Motor neuron (in vitro differentiated cells): ENCODE measurements at places on chromosomes 12 and 14. TPM values are rescaled to one million over a fixed set of nuclear protein-coding genes. Genes with fewer than 3 reads are reported as not detected.

DNA sequence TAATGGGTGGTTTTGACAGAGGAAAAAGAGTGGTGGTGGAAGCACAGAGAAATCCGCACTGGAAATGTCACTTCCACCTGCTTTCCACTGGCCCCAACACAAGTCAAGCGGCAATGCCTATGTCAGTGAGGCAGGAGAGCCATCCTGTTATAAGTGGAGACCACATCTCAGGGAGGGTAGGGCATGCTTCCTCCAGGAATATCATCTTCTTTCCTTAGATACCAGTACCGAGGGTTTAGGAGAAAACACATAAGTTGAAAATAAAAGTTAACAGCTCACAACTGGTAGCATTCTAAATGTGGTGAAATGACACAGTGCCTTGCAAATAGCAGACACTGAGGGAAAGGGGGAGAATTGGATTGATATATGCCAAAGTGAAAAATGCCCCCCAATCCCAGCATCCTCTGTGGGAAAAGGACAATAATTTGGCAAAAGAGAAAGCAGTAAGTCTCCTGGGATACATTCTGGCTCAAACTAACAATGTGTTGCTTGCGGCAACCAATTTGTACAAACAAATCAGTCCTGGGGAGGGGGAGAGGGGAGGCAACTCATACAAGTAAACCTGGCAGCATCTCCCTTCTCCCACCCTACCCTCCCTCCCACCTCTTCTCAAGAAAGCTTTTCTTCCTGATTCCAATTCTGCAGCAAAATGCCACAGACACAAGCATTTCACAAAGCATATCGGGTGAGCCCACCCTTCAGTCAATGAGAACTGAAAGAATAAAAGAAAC lies 57.1 kb downstream of the STON2 start:
- peak; percentile 91 for ATAC-seq

DNA sequence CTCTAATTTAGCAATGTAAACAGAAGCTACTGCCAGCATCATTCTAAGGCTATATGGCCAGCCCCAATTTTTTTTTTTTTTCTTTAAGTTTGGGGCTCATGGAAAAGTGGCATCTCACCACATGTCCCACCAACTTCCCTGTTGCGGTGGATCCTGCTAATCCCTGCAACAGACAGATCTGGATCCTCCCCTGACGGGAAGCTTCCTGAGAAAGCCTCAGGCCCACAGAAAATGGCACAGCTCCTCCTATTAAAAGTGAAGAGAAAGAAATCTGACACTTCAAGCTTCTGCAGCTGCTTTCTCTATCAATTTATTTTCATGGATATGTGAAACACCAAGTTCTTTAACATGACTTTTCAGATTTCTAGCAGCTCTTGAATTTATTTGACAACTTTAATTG lies 433.8 kb upstream of the DCN start:
- no peak for ATAC-seq

- ATAC-seq, result no peak
Observed at GRCh38 chr14:72443256-72443655, 450.6 kb downstream of the DPF3 start.

DNA sequence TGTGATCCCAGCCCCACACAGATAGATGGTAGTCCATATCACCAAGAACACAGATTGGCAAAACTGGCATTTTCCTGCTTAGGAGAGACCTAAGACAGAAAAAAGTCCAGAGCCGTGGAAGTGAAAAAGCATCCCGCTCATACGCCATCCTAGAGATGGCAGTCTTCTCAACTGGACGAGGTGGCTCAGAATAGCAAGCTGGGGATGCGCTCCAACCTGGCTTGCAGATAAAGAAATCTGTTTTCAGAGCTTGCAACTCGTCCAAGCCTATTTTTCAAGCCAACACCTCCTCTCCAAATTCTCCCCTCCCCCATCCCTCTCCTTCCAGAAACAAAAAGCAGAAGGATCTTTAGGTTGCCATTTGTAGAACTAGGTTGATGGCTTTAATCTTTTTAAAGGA lies 74.3 kb upstream of the OTX2 start:
- no peak for ATAC-seq

GRCh38 chr14:99391671-99392070 lies 89.0 kb downstream of the SETD3 start:
- ATAC-seq, result peak; percentile 61

- ATAC-seq, result no peak
Observed at GRCh38 chr14:56196274-56196673, 78.1 kb downstream of the PELI2 start.

DNA sequence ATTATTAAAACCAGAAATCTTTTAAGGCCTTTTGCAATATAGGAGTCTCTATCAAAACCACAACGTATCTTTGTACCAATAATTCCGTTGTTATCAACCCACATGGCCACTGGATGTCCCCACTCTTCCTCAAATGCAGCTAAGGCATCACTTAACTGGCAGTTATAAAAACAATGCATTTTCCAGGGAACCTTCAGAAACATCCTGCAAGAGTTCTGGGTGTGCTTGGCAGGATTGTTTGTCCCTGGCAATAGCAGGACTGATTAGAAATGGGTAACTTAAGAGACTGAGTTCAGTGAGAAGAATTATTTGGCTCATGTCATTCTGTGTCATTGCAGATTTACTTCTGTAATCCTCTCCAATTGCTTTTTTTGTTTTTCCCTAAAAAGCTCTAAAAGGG lies 112.0 kb downstream of the SLC15A5 start:
- ATAC-seq, result no peak

GRCh38 chr14:90426663-90427062 lies 29.8 kb downstream of the CALM1 start:
- ATAC-seq, result peak; percentile 84

GRCh38 chr14:69281450-69282169 lies 21.7 kb downstream of the GALNT16 start:
- peak; percentile 98 for ATAC-seq

DNA sequence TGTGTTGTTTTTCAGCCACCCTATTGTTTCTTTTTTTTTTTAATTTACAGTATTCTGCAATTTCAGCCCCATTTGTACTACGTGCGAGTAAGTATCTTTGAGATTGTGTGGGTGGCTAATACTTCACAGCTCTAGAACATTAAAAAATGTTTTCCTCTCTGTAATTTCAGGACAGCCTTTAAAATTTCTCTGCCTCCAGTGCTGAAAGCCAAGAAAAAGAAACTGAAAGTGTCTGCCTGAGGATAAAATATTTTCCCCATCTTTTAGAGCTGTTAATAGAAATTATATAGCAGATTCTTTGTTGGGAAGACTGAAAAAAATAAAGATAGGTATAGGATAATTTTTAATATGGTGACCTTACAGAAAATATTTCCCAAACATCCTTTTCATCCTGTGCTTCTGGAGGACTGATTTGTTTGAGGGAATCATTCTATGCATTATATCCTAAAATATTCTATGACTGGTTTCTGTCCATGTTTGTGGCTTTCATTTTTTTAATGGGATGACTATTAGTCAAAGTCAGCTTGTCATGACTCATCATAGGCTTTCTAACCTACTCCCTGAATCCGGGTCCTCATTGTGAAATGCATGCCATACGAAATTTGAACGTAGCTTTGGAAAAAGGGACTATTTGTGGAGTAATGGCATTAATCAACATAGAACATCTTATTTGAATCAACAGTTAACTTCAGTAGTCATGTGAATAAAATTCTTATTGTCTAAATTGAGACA lies 10.8 kb upstream of the TCTN2 start:
- no peak for ATAC-seq

GRCh38 chr12:41835556-41835955 lies 309.1 kb downstream of the GXYLT1 start:
- no peak for ATAC-seq

DNA sequence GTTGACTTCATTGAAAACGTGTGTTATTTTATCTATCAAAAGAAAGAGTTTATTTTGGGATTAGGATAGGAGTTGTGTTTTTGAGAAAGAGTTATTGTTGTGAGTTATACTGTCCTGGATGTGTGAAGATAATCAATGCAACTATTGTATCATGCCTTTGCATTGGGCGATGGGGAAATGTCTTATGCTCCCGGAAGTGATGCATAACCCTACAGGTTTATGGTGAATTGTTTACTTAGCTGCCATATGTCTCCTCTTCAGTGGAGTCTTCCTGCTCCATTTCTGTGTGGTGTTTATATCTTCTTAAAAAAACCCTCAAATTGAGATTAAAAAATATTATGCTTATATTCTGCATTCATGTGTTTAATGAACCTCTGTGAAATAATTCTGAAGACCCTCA lies 6.5 kb downstream of the PDE3A start:
- ATAC-seq, result no peak

DNA sequence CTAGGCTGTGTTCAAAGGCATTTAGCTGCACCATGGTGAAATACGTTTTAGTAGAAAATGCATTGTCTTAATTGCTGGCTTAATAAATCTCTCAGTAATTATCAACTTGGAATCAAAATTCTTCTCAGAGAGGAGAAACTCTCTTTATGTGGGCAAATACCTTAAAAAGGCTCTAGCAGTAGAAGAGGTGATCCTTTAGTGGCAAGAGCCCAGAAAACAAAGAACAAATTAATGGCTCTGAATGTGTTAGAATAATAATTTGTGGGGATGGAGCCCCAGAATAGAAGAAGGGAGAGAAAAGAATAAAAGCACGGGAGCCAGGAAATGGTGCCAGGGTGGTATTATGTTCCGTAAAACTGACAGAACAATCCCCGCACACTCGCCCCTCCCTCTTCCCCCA lies 14.8 kb downstream of the TSPAN8 start:
- no peak for ATAC-seq

DNA sequence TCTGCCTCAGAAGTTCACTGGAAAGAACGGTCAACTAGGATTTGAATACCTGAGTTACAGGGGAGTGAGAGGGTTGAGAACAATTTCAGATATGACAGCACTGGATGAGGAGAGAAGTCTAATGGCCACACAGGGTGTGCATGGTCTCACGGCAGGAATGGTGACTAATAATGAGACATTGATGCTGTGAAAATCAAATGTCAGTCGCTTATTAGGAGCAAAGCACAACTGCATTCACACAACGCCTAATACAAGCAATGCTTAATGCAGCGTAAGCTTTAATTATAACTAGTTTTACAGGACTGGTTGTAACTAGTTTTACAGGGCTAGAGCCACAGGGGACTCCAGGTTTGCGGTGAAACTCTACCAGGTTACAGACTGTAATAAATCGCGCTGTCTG lies 23.4 kb upstream of the PRIMA1 start:
- ATAC-seq, result no peak

DNA sequence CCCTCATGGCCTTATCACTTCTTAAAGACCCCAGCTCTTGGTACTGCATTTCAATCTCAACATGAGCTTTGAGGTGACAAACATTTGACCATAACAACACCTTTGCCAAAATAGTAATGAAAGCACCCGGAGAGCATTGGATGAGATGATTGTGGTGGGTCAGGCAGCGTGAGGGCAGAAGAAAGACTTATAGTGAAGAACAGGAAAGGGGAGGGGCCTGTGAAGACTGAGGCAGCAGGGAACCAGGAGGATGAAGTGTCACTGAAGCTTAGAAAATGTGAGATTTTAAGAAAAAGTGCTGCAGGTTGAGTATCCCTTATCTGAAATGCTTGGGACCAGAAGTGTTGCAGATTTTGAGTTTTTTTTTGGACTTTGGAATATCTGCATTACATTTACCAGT lies 86.3 kb downstream of the EMP1 start:
- ATAC-seq, result no peak

DNA sequence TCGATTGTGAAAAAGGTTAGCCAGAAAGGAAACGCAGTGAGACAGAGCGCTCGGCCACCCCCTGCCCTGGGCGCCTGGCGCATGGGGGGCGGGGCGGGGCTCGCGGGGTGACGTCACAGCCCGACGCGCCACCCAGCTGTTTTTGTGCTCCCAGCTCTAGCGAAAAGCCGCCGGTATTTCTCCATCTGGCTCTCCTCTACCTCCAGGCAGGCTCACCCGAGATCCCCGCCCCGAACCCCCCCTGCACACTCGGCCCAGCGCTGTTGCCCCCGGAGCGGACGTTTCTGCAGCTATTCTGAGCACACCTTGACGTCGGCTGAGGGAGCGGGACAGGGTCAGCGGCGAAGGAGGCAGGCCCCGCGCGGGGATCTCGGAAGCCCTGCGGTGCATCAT lies at the start of gene GABARAPL1:
TSS of gene GABARAPL1 (plus strand) at position 139 of the 393 bp plus-strand sequence. CDS start at position 392, 253 bp downstream.
- peak; percentile 72 for ATAC-seq

GRCh38 chr14:71175491-71175890 lies 268.2 kb downstream of the PCNX1 start:
- no peak for ATAC-seq

DNA sequence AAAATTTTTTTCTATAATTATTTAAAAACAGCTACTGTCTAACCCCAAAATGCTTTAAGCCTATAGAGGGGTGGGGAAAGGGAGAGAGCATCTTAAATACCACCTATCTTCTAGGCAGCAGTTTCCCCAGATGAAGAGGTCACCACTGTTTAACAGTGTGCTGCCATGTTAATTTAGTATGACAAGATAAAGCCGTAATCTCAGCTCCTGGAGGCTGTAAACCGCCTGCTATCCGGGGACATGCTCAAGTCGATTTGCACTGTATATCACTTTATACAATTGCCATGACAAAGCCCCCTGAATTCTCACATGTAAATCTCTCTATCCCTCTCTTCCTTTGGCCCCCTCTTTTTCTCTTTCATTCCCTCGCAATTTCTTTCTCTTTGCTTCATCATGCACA lies 68.5 kb downstream of the SOX5 start:
- peak; percentile 64 for ATAC-seq

DNA sequence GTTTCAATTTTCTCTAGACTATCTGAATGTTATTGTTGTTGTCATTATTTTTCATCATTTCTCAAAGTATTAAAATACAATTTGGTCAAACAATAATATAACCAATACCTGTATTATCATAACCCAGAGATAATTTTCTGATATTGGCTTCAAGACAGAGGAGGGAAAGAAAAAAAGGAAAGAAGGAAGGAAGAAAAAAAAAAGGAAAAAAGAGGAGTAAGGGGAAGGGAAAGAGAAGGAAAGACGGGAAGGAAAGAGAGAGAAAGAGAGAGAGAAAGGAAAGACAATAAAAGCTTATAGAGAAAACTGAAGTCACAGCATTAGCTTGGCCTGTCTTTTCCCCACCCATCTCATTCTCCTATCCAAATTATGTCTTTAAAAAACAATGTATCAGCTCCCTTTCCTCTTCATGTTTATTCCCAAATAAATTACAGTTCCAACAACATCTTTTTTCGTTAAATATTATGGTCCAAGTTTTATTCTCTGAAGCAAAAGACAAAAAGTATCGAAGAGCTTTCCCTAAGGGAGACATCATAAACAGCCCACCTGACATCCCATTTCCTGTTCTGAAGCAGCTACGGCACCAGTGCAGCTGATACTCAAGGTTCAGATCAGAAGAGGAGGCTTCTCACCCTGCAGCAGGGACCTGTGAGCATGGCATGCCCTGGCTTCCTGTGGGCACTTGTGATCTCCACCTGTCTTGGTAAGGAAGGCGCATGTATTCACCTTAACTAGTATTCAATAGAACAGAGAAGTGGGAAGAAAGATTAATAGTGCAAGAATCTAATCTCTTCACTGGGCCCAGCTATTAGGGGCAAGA lies 308.3 kb downstream of the DAD1 start:
- peak; percentile 49 for ATAC-seq

The PDE3A gene
- 9.2 and 9.4 TPM in 2 replicates for total RNA-seq

The SCNN1A gene
- 1.6 and 5.8 TPM in 2 replicates for total RNA-seq

The MYL2 gene
- not detected in 2 replicates for total RNA-seq

The VEZT gene
- 101 and 108 TPM in 2 replicates for total RNA-seq

The TSPAN8 gene
- not detected in 2 replicates for total RNA-seq

The LRRC9 gene
- total RNA-seq, result 28.3 and 34.4 TPM in 2 replicates

The RERG gene
- total RNA-seq, result 23.5 and 28.6 TPM in 2 replicates

The SVOP gene
- 16.4 and 16.8 TPM in 2 replicates for total RNA-seq

The CEBPE gene
- total RNA-seq, result 0.69 TPM in 1 of 2 replicates, not detected in the other

The ACSS3 gene
- 3.8 and 4.6 TPM in 2 replicates for total RNA-seq
